Kidney glomerular epithelial cell (primary cell): ENCODE measurements at places on chromosomes 13 and 19.
A peak's percentile ranks its signal among the peaks of the same experiment; 100 is the strongest.

GRCh38 chr19:47274891-47275761 is 441 bp downstream of the INAFM1 start:
- no peak for DNase-seq

GRCh38 chr13:113875837-113876281 is 12.0 kb upstream of the GAS6 start:
- no peak for DNase-seq

GRCh38 chr13:43058831-43059230 is 35.4 kb downstream of the DNAJC15 start:
- no peak for DNase-seq

- DNase-seq, result no peak
Observed at GRCh38 chr19:49666120-49666444, 349 bp downstream of the BCL2L12 start.

- DNase-seq, result no peak
Observed at GRCh38 chr13:28716511-28716910, 2.3 kb downstream of the SLC46A3 start.

DNA sequence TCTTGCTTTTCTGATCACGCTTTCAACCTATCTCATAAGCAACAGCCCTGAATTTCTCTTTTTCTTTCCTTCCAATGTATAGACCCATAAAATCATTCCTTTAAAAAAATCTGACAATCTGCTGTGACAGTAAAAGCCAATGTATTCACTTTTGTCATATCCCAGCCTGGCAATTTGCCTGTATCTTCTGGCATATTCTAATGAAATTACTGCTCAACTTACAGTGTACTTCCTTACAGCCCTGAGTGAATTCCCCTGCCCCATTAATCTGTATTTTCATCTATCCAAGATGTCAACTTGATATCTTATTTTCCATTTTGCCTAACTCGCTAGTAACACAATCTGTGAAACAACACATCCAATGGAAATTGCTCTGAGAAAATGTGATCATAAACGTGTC is 18.0 kb upstream of the SERP2 start:
- DNase-seq, result no peak

DNA sequence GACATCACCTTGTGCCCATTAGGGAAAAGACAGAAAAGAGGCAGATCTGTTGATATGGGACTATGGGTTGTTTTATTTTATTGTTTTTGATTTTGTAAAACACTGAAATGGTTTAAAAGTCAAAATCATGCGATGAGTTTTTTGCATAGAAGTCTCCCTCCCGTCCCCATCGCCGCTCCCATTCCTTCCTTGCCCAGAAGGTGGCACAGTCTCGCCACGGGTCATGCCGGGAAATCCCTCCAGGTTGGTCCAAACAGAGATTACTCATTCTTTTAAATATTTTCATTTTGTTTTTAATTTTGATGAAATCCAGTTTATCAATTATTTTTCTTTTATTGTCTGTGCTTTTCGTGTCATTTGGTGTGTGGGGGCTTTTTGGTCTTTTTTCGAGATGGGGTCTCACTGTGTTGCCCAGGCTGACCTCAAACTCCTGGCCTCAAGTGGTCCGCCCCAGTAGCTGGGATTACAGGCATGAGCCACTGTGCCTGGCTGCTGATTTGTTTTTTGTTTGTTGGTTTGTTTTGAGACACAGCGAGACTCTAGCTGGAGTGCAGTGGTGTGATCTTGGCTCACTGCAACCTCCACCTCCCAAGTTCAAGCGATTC is 9.2 kb downstream of the PGPEP1 start:
- peak; percentile 54 for DNase-seq

GRCh38 chr13:110299283-110299840 is 7.6 kb downstream of the COL4A1 start:
- DNase-seq, result no peak

- DNase-seq, result no peak
Observed at GRCh38 chr13:75425216-75426009, 56.6 kb downstream of the TBC1D4 start.

- DNase-seq, result no peak
Observed at GRCh38 chr19:45472563-45473366, 5.0 kb downstream of the FOSB start.

- DNase-seq, result no peak
Observed at GRCh38 chr19:36265856-36266374, 51.0 kb downstream of the ZNF146 start.

GRCh38 chr13:71864986-71865873 is 1.8 kb downstream of the DACH1 start:
- DNase-seq, result no peak

DNA sequence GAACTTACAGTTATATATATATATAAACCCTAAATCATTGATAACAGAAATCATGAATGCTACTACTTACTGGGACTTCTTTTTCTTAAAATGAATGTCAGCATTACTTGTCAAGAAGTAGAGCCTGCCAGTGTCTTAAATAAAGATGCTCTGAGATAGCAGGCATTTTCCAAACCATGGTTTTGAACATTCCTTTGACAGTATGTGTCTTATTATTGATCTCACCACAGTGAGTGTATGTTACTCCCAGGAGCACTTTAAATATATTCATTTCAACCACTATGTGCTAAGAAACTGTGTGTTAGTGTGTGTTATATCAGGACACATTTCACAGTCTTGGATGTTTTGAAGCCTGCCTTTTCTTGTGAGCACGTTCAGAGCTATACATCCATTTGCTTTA is 28.2 kb downstream of the TNFRSF19 start:
- no peak for DNase-seq

GRCh38 chr13:59157181-59157580 is 1006.5 kb downstream of the DIAPH3 start:
- DNase-seq, result no peak
